Heart right ventricle (tissue), 16 donors: ENCODE measurements at places on chromosomes 11 and 22. TPM values are rescaled to one million over a fixed set of nuclear protein-coding genes. Genes with fewer than 3 reads are reported as not detected.

- DNase-seq: peak; percentile 66
- no peaks in the 10 kb centered on the region for H3K27me3 ChIP-seq
- peak within 1 kb of the TSS; percentile 87 for H3K27ac ChIP-seq
- peak within 1 kb of the TSS; percentile 49 for H3K4me3 ChIP-seq
- no peaks in the 10 kb centered on the region for H3K36me3 ChIP-seq
- peaks cover 18% of the 10 kb centered on the region for H3K4me1 ChIP-seq
These were observed at the start of gene C1QTNF6 for GRCh38 chr22:37187891-37188761. C1QTNF6 (minus strand) TSS chr22:37188247; CDS start chr22:37188213, 34 bp downstream.

DNA sequence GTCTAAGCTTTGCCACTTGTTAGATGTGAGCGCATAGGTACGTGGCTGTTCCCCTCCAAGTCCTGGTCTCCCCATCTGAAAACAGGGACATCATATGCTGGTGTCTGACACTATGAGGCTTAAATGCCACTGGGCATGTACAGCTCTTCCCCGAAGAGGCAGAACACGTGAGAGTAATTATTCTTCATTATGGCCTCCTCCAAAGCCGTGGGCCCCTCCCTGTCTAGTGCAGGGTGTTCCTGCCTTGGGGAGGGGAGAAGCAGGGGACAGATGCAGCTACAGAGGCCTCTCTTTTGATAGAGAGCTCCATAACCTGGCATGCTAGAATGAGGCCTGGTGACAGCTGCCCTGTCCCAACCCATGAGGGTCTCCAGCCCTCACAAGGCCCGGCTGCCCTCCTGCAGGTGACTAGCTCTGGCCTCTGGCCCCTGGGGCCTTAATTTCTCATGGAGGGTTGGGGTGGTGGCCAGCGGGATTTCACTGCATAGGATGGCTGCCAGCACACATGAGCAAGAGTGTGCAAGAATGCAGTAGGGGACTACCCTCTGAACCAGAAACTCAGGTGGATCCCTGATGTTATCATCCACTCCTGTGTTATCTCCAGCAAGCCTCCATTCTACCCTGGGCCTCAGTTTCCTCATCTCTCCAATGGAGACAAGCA, 334.6 kb downstream of the MN1 start:
- no peak for DNase-seq
- H3K4me3 ChIP-seq: no peak overlapping the region
- H3K27me3 ChIP-seq: no peaks in the 10 kb centered on the region
- no peaks in the 10 kb centered on the region for H3K4me1 ChIP-seq
- H3K27ac ChIP-seq: no peak overlapping the region

GRCh38 chr11:47184711-47185304, 1.4 kb downstream of the PACSIN3 start:
- H3K27ac ChIP-seq: peak overlapping the region; percentile 95
- H3K4me1 ChIP-seq: peaks cover 62% of the 10 kb centered on the region
- DNase-seq: peak; percentile 45
- no peaks in the 10 kb centered on the region for H3K27me3 ChIP-seq
- peaks cover 17% of the 10 kb centered on the region for H3K36me3 ChIP-seq
- H3K4me3 ChIP-seq: peak overlapping the region; percentile 84

- no peak overlapping the region for H3K27ac ChIP-seq
- peaks cover 27% of the 10 kb centered on the region for H3K27me3 ChIP-seq
- no peak for DNase-seq
- H3K4me1 ChIP-seq: no peaks in the 10 kb centered on the region
These were observed 11.1 kb upstream of the B3GAT1 start for GRCh38 chr11:134423106-134423505.

DNA sequence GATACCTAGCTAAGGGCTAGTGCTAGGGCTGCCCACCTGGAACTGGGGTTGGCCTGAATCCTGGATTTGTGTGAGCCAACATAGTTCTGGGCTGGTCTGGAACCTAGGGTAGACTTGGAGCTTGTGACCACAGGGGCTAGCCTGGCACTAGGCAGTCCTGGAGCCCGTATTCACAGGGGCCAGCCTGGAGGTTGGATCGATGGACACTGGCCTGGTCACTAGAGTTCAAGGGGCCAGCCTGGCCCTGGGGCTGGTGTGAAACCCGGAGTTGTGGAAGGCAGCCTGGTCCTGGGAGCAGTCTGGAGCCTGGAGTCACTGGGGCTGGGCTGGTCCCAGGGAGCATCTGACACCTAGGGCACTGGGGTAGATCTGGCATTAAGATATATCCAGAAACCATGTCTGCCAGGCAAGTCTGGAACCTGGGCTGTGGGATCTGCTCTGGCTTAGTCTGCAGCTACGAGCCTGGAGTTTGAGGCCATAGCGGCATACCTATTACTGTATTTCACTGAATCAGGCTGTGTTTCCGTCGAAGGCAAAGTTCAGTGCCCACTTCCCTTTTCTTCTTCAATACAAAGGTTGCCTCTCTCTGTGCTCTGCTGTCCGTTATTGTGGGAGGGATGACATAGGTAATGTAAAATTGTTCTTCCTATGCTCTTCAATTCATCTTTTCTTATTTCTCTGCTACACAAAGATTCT, 9.1 kb upstream of the GLYATL1B start:
- no peaks in the 10 kb centered on the region for H3K36me3 ChIP-seq
- H3K27ac ChIP-seq: no peak overlapping the region
- DNase-seq: no peak

DNA sequence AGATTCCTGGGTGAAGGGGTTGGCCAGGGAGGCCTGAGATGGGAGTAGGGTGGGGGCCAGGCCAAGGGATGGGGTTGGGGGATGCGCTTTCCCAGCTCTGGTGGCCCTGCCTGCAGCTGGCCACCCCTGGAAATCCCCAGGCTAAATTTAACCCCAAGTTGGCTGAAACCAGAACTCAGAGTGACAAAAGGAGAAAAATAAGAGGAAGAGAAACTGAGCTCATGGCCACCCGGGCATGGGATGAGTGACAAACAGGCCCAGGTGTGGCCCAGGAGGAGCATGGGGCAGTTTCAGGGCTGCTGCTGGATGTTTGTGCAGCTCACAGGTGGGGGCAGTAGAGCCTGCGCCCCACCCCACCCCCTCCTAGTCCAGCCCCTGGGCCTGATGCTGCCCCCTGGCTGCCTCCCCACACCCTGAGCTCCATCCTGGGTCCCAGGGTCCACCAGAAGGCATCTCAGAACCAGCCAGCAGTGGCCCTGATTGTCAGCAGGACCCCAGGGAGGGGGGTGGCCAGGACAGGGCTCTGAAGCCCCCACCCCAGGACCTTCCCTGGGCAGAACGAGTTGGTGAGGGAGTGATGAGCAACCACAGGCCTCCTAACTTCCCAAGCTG, 48.0 kb downstream of the IGLL5 start:
- H3K27me3 ChIP-seq: no peaks in the 10 kb centered on the region
- H3K4me1 ChIP-seq: no peaks in the 10 kb centered on the region
- H3K36me3 ChIP-seq: no peaks in the 10 kb centered on the region
- H3K4me3 ChIP-seq: no peak overlapping the region

DNA sequence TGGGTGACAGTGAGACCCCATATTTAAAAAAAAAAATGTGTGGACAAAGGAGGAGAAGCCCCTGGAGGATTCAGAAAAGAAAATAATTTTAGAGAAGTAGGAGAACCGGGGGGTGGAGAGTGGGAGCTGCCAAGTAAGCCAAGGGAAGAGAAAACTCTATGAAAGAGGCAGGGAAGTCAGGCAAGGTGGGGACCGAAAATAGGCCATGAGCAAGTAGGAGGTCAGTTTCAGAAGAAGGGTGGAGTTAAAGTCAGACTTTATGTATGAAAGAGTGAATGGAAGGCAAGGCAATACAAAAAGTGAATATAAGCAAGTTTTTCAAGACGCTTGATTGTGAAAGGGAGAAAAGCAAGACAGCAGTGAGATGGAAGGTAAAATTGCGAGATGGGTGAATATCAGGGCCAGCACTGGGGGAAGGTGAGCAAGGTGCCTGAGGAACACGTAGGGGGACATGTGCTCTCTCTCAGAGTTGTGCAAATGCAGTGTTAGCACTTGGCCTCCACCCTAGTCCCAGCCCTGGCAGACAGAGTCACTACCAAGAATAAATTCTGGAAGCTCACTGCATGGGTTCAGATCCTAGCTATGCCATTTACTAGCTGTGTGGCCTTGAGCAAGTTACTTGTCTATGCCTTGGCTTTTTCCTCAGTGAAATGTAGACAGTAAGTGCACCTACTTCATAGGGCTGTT, 6.7 kb downstream of the XRRA1 start:
- no peak for DNase-seq
- H3K27ac ChIP-seq: no peak overlapping the region
- peaks cover 20% of the 10 kb centered on the region for H3K4me1 ChIP-seq
- no peak overlapping the region for H3K4me3 ChIP-seq
- no peaks in the 10 kb centered on the region for H3K27me3 ChIP-seq

GRCh38 chr11:26583550-26583949, 11.5 kb upstream of the MUC15 start:
- no peak overlapping the region for H3K4me3 ChIP-seq
- no peaks in the 10 kb centered on the region for H3K27me3 ChIP-seq
- no peaks in the 10 kb centered on the region for H3K4me1 ChIP-seq

The FIBP gene
- total RNA-seq: 52.9 TPM

The ZP1 gene
- total RNA-seq: 0.33 TPM

The SHISA8 gene
- 1.5 TPM for total RNA-seq
